NCI-H1048 (cell line): ENCODE measurements at places on chromosomes 5 and 9.

DNA sequence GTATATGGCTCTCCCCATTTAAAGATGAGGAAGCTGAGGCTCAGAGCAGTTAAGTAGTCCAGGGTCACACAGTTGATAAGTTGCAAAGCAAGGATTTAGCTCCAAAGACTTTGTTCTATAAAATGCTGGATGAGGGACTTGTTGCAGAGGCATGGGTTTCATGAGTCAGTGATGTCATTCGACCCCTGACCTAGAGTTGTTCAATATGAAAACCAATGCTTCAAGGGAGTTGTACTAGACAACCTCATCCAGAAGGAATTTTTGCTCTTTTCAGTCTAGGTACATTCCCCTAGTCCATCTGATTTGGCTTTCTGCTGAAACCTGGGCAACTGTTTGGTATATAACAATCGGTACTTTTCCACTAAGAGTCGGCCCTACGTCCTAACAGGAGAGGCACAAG, 550.4 kb downstream of the EBF1 start:
- DNase-seq: no peak

DNA sequence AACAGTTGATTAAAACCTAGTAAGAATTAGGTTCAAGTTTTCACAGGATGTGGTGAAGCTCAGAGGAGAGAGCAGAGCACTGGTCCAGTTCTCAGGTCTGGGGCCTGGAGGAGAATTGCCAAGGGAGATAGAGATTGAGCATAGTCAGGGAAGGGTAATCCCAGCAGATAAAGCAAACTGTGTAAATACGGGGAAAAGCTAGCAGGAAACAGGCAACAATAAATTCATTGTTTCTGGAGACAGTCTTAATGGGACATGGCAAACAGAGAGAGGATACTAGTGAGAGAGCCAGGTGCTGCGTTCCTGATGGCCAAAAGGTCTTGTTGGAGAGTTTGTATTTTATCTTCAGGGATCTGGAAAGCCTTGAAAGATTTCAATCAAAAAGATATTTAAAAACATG, 333.0 kb downstream of the PDE4D start:
- no peak for DNase-seq

GRCh38 chr5:33981408-33982162, 2.9 kb downstream of the SLC45A2 start:
- DNase-seq: no peak

- DNase-seq: no peak
Observed at GRCh38 chr9:107620236-107620635, 130.7 kb upstream of the KLF4 start.

DNA sequence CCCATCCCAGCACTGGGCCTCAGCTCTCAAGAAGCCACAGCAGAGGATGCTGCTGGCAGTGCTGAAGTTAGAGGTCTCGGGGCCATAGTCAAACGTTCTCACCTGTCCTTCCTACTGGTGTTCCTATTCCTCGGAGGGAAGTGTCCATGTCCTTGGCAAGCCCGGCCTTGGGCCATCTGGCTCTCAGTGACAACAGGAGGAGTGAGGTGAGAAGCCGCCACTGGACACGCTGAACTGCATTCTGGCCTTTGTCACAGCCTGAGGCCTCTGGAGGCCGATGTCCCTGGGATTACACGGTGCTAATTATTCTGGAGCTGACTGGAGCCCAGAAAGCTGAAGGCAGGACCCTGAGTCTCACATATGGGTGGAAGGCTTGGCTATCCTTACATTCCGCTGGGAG, 92.5 kb downstream of the OLFM1 start:
- DNase-seq: no peak

GRCh38 chr5:159021901-159022556, 77.7 kb downstream of the EBF1 start:
- DNase-seq: no peak

- no peak for DNase-seq
Observed at GRCh38 chr9:91164724-91165520, 196.8 kb downstream of the AUH start.

- no peak for DNase-seq
Observed at GRCh38 chr9:110691002-110691549, 22.5 kb downstream of the MUSK start.

- DNase-seq: no peak
Observed at GRCh38 chr9:3963643-3964369, 336.1 kb downstream of the GLIS3 start.

DNA sequence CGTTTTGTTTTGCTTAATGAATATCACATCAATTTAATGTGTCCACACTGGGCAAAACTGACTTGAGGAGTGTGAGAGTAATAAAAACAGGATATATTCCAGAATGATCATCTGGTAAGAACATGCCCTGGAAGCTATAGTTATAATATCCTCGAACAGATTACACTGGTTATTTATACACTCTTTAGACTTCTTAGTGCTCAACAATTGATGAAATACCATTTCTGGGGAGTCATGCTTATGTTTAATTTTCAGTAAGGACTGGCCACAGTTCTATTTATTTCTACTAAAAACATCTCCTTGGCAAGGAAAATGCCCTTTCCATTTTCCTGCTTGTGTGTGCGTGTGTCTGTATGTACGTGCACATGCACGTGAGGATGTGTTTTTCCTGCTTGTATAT, 205.0 kb downstream of the TRIO start:
- DNase-seq: no peak

DNA sequence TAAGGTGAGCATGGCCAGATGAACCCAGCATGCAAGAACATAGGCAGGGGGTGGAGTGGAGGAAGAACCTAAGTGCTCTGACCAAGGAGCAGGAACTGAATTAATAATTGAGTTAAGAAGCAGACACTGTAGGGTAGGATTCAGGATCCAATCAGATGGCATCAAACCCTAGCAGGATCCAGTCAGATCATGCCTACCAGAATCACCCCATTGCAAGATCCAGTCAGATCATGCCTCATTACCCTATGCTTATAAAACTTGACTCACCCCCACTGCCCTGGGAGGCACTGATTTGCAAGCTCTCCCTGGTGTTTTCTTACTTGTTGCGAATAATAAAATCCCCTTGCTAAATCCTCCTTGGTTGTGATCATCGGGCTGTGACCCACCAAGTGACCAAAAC, 19.7 kb downstream of the TUSC1 start:
- DNase-seq: no peak

GRCh38 chr5:73274121-73274520, 101.1 kb downstream of the TMEM174 start:
- DNase-seq: no peak
